ENCODE measurements at places on chromosomes 16 and 17.

GRCh38 chr16:14289692-14290340 lies 218.7 kb downstream of the MRTFB start:
- no peak for DNase-seq

DNA sequence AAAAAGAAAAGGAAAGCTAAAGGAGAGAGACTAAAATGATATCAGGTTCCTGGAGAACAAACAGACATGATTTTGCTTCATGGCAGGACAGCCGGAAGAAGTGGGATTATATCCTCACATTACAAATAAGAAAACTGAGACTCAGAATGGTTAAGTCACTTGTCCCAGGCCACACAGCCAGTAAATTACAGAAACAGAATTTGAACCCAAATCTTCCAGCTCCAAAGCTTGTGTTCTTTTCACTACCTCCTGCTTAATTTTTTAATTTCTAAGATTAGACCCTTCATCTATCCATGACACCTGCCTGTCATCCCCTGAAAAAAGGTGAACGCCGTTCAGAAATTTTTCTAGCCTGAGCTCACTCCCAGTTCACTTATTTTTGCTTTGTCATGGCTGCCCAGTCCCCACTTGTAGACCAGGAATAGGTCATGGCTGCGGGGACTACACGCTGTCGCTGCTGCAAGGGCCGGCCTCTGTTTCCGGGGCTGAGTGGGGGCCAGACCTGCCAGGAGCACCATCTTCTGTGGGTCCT lies 36.1 kb downstream of the MAPT start:
- DNase-seq = no peak

GRCh38 chr16:25110387-25110947 lies 1.1 kb upstream of the LCMT1 start:
- no peak for DNase-seq

- DNase-seq = no peak
Observed at GRCh38 chr16:77868052-77868451, 79.7 kb downstream of the VAT1L start.

- DNase-seq = no peak
Observed at GRCh38 chr17:16507918-16508533, 16.0 kb upstream of the LRRC75A start.
